ENCODE measurements at places on chromosomes 7 and 10. TPM values are rescaled to one million over a fixed set of nuclear protein-coding genes. Genes with fewer than 3 reads are reported as not detected.

DNA sequence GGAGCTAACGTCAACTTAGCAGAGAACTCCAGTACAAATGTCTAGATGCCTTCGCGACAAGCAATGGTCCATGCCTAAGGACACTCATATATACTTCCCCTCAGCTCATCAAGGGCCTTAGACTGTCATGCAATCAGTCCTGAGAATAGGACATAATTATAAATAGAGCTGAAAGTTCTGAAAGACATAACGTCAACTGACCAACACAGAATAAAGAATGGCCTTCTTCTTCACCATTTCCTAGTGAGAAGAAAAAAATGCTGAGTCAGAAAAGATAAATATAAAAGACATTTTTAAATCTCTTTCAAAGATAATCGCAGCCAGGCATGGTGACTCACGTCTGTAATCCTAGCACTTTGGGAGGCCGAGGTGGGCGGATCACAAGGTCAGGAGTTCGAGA, 83.2 kb downstream of the ARMH3 start:
- peak; percentile 20 for DNase-seq

GRCh38 chr7:41977151-41977651, 259.8 kb downstream of the GLI3 start:
- DNase-seq = peak; percentile 81

- no peak for DNase-seq
Observed at GRCh38 chr10:22704942-22705341, 9.4 kb downstream of the PIP4K2A start.

DNA sequence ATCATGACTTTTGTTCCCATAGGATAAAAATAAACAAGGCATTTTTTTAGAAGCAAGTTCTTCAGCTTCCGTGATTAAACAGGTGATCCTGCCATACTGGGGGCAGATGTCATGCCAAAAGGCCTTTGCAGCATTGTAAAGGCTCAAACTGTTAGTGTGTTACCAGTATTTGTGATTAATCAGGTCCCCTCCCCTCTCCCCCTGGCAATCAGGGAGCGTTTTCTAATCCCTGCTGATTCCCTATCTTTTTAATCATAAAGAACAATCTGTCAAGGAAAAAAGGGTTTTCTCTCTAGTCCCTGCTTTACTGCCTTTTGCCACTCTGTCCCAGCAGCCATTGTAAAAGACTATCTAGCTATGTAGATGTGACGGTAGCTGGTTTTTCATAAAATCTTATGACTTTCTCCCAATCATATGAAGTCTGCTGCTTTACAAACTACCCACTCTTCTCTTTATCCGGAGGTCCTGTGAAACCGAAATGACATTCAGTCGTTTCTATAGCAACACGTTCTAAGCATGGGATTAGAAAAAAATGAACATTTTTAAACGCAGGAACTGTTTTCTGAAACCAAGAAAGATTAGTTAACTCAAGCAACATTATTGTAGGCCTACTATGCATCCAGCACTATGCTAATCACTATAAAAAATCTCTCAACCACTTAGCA, 210.9 kb downstream of the RNLS start:
- DNase-seq = no peak

DNA sequence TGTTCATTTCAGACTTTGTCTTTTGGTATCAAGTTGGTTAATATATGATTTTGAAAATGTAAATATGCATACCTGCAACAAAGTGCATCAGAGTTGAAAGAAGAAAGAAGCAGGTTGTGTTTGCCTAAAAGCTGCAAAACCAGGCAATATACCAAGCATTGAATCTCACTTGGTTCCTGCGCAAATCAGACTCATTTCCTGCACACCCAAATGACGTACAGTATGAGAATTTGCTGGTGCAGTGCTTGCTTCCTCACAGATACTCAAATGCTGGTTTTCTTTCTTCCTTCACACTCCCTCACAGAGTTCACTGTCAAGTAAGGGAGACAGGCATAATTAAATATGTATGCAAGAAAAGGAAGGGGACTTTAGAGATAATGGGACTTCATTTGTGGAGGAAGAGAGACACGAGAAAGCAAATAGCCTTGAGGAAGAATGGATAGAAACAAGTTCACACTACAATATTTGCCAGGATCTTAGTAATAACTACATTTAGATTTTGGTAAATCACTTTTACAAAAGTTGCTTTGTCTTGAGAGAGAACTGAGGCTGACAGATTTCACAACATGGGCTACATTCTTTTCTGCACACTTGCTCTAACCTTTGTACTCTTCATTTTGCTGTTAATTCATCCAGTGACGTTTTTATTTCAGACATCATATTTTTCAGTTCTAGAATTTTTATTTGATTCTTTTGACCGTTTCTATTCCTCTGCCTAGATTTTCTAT, 56.9 kb upstream of the AOAH start:
- DNase-seq = peak; percentile 7

DNA sequence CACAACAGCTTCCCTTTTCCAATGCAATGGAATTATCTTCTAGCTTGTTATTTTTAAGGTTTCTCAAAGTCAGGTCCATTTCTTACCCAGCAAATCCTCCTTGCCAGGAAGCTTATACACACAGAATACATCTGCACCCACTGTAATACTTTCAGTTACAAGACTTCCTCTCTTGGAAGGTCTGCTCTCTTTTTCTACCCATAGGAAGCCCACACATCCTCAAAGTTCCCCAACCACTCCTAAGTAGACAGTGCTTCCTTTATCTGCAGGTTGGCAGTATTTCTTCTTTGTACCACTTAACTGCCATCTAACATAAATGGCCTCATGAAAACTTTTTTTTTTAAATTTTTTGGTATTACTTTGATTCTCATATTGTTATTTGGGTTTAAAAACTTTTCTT, 155.6 kb downstream of the TAX1BP1 start:
- peak; percentile 25 for DNase-seq

GRCh38 chr7:151992375-151992774, 33.1 kb upstream of the GALNT11 start:
- peak; percentile 84 for DNase-seq

DNA sequence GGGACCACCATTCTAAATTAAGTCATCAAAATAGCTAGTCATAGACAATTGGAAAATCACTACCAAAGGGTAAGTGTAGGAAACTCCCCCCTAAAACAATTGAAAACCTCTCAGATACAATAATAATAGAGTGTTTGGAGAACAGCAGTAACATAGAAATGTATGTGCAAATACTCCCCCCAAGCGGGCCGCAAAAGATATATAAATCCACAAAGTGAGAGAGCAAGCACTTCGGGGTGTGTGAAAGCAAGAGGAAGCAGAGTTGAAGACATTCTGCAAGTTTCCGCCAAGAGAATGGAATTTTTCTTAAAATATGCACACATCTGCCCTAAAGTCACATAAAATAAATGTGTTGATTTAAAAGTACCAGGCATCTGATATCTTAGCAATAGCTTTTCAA, 33.3 kb downstream of the CHCHD3 start:
- DNase-seq = no peak

DNA sequence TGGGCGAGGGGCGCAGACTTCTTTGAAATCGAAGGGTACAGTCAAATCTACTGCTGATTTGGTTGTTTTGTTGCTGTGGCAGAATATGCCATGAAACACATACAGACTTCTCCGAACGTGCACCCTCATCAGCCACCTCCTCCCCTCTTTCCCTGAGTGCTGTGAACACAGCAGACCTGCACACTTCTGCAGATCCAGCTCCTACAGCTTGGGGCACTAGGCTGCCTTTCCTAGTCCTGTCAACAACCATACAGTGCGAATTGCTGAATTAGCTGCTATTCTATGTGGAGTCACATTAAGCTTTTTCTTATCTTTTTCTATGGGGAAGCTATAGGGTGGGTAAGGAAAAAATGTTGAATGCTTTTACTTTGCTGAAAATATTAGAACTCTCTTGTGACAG, 57.5 kb downstream of the COL17A1 start:
- peak; percentile 72 for DNase-seq

GRCh38 chr7:50589364-50589763, 24.2 kb upstream of the DDC start:
- DNase-seq = no peak

DNA sequence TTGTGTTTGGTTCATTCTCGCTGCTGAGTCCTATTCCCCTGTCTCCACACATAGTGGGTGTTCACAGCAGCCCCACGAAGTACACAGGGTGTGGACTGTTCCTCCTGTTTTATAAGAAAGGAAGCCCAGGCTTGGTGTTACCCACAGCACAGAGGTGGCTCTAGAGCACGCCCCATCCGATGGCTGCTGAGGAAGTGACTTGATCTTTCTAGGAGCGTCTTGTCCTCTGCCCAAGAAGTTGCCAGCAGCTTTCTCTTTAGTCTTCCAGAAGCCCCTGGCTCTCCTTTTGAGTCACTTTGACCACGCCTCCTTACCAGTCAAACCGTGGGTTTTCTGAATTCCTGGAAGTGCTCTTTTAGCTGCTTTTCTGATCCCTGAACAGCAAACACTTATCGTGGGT, 94.0 kb downstream of the GRK5 start:
- no peak for DNase-seq

DNA sequence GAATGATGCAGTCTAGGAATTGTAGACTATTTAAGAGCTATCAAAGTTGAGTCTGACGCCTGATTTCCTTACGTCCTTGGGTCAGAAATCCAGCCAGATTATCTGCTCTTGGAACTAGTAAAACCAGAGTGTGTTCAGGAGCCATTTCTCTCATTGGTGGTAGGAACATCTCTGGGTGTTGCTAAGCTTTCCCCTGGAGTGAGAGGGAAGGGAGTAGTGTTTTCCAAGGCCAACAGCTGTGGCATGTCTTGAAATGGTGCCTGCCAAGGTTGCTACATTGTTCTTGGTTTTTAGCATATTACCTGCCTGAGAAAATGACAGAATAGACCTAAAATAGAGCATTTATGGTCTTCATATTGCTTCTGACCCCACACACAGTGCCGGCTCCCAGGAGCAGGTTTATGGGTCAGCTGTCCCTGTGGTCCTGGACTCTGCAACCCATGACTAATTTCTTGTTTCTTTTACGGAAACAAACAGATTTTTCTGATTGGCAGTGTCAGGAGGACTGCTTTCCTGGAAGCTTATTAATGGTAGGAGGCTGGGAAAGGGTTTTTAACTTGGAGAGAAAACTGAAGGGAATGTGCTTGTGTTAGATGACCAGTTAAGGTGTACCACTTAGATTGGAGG, 17.5 kb downstream of the GBF1 start:
- DNase-seq = no peak

DNA sequence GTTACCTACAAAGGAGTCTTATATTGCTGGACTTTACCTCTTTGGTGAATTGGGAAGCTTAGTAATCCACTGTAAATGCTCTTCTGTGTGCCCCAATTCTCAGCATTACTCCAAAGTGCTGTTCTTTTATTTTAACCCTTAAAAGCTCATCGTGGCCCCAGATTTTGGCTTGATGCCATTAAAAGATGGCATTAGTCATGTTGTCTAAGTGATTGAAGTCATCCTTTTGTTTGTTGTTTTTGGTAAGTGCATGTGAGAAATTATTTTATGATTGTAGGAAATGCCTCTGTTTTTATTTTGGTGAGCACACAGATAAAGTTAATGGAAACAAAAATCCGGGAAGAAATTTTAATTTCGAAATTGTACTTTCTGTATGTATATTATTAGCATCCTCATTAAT, 82.5 kb upstream of the GATA3 start:
- DNase-seq = no peak

- DNase-seq = no peak
Observed at GRCh38 chr7:96426027-96426426, 104.1 kb upstream of the SLC25A13 start.

DNA sequence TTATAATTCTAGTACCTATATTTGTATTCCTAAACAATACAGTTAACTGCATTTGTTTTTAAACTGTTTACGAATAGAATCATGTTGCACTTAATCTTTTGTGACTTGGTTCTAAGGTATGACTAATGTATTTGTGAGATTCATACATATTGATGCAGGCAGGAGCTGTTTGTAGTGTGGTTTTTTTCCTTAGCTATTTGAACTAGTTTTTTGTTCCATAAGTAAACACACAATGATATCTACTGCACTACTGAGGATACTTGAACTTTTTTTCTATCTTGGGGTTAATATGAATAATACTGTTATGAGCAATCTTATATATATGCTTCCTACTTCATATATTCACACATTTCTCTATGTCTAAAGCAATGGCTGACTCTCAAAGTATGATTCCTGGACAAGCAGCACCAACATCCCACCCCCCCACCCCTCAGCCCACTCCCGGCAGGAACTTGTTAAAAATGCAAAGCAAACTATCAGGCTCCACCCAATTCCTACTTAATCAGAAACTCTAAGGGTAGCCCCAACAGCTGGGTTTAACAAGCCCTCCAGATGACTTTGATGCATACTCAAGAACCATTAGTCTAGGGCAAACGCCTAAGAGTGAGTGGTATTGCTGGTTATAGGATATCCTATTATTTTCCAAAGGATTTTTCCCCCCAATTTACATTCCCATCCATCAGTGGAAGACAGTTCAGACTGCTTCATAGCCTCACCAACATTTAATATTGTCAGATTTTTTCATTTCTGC, 25.8 kb downstream of the BRAF start:
- no peak for DNase-seq

- DNase-seq = no peak
Observed at GRCh38 chr7:70520611-70521010, 611.3 kb upstream of the GALNT17 start.

DNA sequence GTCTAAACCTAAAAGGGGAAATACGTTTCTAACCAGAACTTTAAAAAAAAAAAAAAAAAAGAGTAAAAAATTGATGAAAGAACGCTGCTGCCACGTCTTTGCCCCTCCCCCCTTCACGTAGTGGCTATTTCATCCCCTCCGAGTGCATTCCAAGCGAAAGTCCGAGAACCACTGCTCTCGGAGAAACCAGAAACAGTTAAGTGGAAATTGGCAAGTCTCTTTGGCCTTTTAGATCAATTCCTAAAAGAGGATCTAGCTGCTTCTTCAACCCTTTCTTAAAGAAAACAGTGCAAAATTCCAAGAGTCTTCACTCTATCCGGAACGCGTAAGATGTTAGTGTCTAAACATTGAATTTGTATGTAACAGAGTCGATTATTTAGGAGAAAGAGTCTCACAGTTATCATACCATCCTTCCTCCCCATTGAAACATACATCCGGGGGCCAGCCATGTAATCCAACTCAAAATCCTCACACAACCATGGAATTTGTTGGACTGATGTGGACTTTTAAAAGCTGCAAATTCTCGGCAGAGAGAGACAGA, 1.1 kb downstream of the P4HA1 start:
- peak; percentile 70 for DNase-seq

Gene PCDH15
- 0.34 TPM for total RNA-seq

Gene RPA3
- total RNA-seq = 53.7 TPM

Gene RARRES2
- total RNA-seq = not detected

- no peak for DNase-seq
Observed at GRCh38 chr7:112400141-112400540, 50.1 kb upstream of the IFRD1 start.

DNA sequence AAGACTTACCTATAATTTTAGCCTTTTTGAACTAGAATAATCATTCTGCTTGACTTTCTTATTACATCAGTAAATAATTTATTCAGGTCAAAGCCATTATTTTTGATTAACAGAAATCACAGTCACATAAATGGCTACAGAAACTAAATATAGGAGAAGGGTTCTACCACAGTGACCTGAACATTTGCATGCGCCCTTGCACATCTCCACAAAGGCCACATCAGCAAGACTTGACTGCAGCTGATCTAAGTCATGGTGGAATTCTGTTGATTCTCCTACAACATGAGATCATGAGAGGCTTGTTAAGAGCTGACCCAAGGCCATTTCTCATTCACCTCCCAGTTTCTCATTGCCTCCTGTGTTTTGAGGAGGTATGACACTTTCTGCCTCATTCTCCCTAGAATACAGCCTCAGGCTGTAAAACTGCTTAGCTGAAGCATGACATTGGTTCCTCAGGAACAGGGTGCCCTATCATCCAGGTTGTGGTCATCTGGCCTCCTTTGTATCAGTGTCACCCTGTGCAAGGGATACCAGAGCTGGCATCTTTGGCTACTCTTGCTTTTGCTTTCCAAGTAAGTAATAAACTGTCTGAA, 6.7 kb upstream of the IMMP2L start:
- DNase-seq = no peak

Gene TRPV5
- total RNA-seq = not detected

Gene RABGEF1
- 37.4 TPM for total RNA-seq
